Suprapubic skin (tissue), 4 donors: ENCODE measurements at places on chromosomes 1 and 21.

- H3K4me1 ChIP-seq = no peaks in the 10 kb centered on the region
- no peaks in the 10 kb centered on the region for H3K27me3 ChIP-seq
- H3K36me3 ChIP-seq = no peaks in the 10 kb centered on the region
- no peak for DNase-seq
- H3K4me3 ChIP-seq = no peak overlapping the region
- H3K27ac ChIP-seq = peak overlapping the region; percentile 42
These were observed 51.3 kb upstream of the SLC45A1 start for GRCh38 chr1:8266436-8267165.

DNA sequence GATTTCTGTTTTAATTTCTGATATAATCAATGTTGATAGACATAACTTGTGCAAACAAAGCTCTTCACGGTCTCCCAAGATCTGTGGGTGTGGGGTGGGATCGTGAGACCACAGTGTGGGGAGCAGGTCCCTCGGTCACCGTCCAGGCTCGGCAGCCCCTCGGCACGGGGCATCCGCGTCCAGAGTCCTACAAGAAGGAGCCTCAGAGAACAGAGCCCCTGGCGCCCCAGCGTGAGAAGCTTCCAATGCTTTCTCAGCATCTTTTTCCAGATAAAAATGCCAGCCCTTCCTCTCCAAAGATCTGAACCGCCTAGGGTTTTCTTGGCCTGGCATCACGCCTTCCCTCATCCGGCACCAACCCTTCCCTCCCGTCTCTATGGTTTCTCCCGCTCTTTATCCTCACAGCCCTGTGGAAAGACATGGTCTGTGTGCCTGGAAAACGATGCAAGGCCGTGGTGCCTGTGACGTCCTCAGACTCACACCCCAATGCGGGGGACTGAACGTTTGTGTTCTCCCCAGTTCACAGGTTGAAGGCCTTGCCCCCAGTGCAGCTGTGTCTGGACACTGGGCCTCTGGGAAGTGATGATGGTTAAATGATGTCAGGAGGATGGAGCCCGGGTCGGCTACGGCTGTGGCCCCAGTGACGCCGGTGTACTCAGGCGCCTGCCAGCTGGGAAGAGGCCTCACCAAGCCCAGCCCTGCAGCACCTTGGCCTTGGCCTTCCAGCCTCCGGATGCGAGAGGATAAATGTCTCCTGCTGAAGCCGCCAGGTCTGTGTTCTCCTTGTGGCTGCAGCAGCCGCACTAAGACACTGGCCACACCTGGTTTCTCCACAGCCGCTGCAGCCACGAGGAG lies 45.9 kb upstream of the COL6A2 start:
- no peak overlapping the region for H3K4me3 ChIP-seq
- H3K36me3 ChIP-seq = no peaks in the 10 kb centered on the region
- H3K27ac ChIP-seq = peak overlapping the region; percentile 15
- peaks cover 61% of the 10 kb centered on the region for H3K4me1 ChIP-seq

DNA sequence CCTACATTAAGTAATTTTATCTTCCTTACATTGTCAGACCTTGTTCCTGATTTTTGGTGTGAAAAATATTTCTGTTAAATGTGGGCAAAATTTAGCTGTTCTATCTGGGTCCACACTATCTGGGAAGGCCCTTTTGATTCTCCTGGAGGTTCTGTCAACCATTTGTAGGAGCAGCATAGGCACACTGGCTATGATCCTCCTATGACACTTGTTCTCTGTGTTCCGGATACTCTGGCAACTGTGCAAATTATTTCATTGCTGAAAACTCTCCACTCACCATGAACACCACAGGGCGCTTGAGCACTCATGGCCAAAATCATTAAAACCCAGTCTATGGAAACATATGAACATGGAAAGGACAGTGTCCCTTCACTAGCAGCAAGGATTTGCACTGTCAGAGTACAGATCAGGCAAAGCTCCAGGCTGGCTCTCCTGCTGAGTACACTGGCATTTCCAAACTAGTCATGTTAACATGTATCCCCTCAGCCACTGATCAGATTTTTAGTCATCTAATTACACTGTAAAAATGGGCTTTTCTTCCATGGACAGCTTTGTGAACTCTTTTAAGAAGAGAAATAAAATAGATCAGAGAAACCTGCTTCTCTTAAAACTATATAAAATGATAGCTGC lies 43.9 kb upstream of the SGIP1 start:
- H3K36me3 ChIP-seq = no peaks in the 10 kb centered on the region
- DNase-seq = no peak
- H3K27me3 ChIP-seq = no peaks in the 10 kb centered on the region
- no peak overlapping the region for H3K27ac ChIP-seq

DNA sequence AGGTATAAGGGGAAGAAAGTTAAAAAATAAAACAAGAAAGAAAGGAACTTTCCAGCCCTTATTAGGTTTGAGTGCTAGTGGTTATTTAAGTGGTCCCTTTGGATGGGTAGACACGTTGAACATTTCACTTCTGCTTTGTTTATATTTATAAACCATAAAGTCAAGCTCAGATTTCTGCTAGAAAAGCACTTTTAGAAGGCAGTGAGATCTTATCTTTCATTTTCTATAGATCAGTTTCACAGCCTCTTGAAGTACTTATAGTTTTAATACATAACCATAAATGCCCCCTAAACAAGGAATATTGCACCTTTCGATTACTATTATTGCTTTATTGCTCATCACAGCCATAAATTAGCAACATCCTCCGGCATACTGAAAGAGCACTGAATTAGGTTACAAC lies 446.8 kb upstream of the PLXNA2 start:
- no peaks in the 10 kb centered on the region for H3K4me1 ChIP-seq
- no peak overlapping the region for H3K27ac ChIP-seq
- H3K36me3 ChIP-seq = no peaks in the 10 kb centered on the region
- H3K27me3 ChIP-seq = no peaks in the 10 kb centered on the region
- no peak for DNase-seq
